ENCODE measurements at places on chromosomes 11 and 22. TPM values are rescaled to one million over a fixed set of nuclear protein-coding genes. Genes with fewer than 3 reads are reported as not detected.

DNA sequence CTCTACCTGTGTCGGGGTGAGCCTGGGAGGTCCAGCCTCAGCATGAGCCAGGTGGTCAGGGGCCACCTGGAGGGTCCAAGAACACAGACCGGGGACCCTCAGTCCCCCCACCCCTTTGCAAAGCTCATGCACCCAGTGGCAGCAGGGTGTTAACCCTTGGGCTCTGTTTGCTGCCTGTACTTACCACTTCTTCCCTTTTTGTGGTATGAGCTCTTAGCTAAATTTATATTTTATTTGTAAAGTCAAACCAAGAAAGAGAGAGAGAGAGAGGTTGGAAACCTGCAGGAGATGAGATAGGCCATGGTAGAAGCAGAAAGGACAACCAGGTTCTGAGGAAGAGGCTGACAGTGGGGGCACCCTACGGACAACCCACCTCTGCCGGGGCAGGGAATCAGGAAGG lies 29.9 kb downstream of the IL10RA start:
- no peak overlapping the region for H3K27ac ChIP-seq
- DNase-seq: no peak
- H3K4me3 ChIP-seq: no peak overlapping the region
- no peaks in the 10 kb centered on the region for H3K36me3 ChIP-seq

Gene LAMTOR1
- 117 TPM for total RNA-seq

DNA sequence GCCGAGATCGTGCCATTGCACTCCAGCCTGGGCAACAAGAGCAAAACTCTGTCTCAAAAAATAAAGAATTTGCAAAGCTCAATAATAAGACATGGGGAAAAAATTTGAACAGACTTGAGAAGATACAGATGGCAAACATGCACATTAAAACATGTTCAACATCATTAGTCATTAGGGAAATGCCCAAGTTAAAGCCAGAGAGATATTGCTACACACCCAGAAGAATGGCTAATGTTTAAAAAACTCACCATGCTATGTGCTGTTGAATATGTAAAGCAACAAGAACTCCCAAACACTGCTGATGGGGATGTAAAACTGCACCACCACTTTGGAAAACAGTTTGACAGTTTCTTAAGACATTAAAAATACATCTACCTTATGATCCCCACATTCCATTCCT lies 12.6 kb downstream of the LRRC75B start:
- no peak for DNase-seq
- no peaks in the 10 kb centered on the region for H3K36me3 ChIP-seq
- H3K27ac ChIP-seq: no peak overlapping the region
- H3K4me1 ChIP-seq: no peaks in the 10 kb centered on the region

DNA sequence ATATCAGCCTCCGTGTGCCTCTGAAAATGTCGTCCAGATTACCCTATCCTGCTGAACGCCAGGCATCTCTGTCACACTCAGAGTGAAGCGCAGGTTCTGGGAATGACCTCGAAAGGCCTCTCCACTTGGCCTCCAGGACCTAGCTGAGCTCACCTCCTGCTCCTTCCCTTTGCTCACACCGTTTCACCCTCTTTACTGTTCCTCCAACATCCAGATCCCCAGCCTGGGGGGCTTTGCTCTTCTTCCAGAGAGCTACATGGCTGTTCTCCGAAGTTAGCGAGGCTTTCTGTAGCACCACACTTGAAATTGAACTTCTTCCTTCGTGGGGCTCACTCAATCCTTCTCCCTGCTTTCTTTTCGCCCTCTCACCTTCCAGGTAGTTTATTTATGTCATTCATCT lies 27.9 kb downstream of the GLB1L2 start:
- H3K4me1 ChIP-seq: no peaks in the 10 kb centered on the region
- no peak for DNase-seq
- no peak overlapping the region for H3K27ac ChIP-seq
- H3K36me3 ChIP-seq: no peaks in the 10 kb centered on the region
- H3K27me3 ChIP-seq: no peaks in the 10 kb centered on the region
- H3K4me3 ChIP-seq: no peak overlapping the region

Gene MMP10
- total RNA-seq: 1.2 TPM

Gene ASPHD2
- 1.4 TPM for total RNA-seq

Gene MYBPC3
- 1.0 TPM for total RNA-seq

GRCh38 chr11:78262691-78263090 lies 74.0 kb downstream of the USP35 start:
- no peak overlapping the region for H3K27ac ChIP-seq
- no peaks in the 10 kb centered on the region for H3K4me1 ChIP-seq
- DNase-seq: peak; percentile 83
- H3K27me3 ChIP-seq: no peaks in the 10 kb centered on the region
- H3K36me3 ChIP-seq: no peaks in the 10 kb centered on the region

- H3K27me3 ChIP-seq: peaks cover 67% of the 10 kb centered on the region
- H3K36me3 ChIP-seq: no peaks in the 10 kb centered on the region
- DNase-seq: no peak
- no peaks in the 10 kb centered on the region for H3K4me1 ChIP-seq
These were observed 155.6 kb downstream of the BRD1 start for GRCh38 chr22:49672014-49672516.

GRCh38 chr11:59551659-59552521 lies 40.6 kb downstream of the OR4D9 start:
- peak; percentile 86 for DNase-seq
- H3K27ac ChIP-seq: no peak overlapping the region
- no peaks in the 10 kb centered on the region for H3K27me3 ChIP-seq
- H3K4me1 ChIP-seq: peaks cover 13% of the 10 kb centered on the region

Gene CALCB
- 0.25 TPM for total RNA-seq

DNA sequence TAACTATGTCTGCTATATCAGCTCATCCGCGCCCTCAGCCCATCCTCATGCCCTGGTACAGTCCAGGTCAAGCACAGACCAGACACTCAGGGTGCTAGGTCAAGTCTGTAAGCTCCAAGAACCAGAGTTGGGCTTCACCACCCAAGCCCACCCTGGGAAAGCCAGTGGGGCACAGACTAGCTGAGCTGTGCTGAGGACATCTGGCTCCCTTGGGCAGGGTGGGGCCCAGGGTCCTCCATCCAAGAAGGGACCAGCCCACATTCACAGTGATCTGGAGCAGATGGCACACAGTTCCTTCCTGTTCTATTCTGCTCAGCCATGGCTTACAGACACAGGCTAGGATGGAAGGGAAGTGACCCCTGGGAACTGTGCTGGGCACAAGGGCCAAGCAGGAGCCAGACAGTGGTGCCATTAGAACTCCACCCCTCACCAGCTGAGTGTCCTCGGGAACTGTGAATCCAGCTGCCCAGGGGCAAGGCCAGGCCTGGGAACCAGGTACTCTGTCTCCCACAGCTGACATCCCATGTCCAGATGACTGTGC lies 9.1 kb downstream of the P2RY6 start:
- H3K27me3 ChIP-seq: no peaks in the 10 kb centered on the region
- DNase-seq: peak; percentile 8
- no peaks in the 10 kb centered on the region for H3K36me3 ChIP-seq
- H3K4me3 ChIP-seq: no peak overlapping the region
- no peak overlapping the region for H3K27ac ChIP-seq
